Activated CD4-positive, alpha-beta T cell treated with anti-CD3 and anti-CD28 coated beads, Interleukin-2, amount 50 U/mL, for 24 hours (primary cell): ENCODE measurements at places on chromosomes 16 and 17.

GRCh38 chr17:4426499-4427208, 7.1 kb upstream of the SPNS3 start:
- no peak for DNase-seq

GRCh38 chr17:17159571-17159970, 46.6 kb downstream of the PLD6 start:
- DNase-seq = no peak

DNA sequence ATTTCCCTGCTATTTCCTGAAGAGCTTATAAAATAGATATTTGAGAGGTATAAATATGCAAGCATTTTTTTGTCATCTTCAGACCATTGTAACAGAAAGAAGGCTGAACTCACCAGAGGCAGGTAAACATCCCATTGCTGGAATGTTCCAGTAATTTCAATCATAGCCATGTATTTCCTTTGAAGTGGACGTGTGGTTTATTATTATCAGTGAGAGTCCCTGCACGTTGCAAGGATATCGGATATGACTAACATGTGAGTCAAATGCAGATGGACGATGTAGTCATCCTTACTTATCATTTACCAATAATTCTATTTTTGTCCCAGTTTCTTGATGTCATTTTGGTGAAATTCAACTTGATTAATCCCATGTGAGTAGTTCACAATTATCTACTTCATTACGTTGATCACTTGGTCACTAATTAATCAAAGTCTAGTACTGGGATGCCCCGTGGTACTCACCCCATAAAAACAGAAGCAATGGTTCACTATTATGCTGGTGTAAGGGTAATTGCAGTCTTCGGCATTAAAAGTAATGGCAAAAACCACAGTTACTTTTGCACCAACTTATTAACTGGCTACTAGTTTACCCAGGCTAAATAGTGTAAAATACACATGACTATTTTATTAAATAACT, 89.5 kb downstream of the VAT1L start:
- DNase-seq = no peak

DNA sequence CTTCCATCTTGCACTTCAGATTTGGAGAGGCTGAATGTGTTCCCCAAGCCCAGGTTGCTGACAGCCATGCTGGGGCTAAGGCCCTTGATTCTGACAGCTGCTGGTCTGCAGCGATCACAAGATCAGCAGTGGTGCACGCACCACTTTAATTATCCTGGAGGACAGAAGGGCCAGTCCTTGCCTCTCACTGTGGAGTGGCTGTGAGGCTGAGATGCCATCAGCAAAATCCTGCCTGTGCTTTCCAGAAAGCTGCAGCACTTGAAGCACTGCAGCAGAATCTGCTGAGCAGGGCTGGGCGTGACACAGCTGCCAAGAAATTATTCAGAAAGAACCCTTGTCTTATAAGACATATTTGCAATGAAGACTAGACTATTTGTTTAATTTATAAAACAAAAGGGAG, 37.1 kb downstream of the NUP93 start:
- no peak for DNase-seq

- no peak for DNase-seq
These were observed 19.7 kb downstream of the TMEM11 start for GRCh38 chr17:21194226-21194625.

- no peak for DNase-seq
These were observed at the start of gene HNF1B for GRCh38 chr17:37744961-37745800. Gene HNF1B (minus strand): TSS chr17:37745059. CDS start chr17:37744884, 175 bp downstream.

DNA sequence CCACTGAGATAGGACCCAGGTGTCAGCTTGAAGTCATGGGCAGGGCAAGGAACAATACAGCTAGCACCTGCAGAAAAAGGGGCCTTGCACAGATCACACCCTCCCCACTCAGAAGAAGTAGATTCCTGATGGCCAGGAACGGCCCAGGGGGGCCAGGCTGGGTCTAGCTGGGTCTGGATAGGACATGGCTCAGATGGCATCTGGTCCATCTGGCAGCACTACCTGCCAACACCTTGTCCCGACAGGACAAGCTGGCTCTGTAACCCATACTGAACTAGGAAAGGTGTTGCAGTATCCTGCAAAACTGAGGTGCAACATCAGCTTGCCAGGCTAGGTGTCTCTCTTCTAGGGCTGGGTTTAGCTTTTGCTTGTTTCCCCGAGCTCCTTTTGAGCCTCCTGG, 38.9 kb upstream of the GFOD2 start:
- no peak for DNase-seq

DNA sequence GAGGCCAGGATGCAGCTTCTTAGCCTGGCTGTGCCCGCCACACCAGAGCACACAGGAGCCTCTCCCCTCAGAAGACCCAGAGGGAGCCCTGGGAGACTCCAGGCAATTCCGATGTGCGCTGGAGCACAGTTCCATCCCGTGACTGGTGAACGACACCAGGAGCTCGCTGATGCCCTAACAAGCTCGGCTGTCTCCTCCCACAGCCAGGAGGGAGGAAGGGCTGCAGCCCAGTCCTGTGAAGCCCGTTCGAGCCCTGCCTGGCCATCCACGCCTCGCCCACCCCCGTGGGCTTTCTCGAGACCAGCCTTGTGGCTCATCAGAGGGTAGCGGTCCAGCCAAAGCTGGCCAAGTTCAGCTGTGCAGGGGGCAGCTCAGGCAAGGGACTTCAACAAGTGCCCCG, 21.8 kb upstream of the RASD1 start:
- DNase-seq = no peak

GRCh38 chr16:55912022-55912421, 36.8 kb upstream of the CES5A start:
- no peak for DNase-seq

- no peak for DNase-seq
These were observed 161.7 kb downstream of the IRF8 start for GRCh38 chr16:86060381-86061317.

DNA sequence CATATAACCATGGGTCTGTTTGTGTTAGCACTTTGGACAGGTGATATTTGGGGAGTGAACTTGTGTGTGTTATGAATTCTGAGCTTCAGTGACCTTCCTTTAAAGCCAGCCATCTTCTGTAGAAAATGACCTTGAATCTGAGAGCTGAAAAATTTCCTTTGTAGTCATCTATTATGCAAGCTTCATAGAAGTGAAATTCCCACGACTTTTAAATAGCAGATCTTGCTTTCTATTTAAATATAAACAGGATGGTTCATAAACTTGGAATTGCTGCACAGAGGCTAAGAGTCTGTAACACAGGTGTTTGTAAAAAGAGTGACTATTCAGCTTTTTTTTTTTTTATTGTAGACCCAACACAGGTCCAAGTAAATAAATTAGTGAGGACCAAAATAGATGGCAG, 85.5 kb downstream of the MARCHF10 start:
- DNase-seq = no peak

- no peak for DNase-seq
These were observed 17.4 kb downstream of the DRC7 start for GRCh38 chr16:57711993-57712392.

DNA sequence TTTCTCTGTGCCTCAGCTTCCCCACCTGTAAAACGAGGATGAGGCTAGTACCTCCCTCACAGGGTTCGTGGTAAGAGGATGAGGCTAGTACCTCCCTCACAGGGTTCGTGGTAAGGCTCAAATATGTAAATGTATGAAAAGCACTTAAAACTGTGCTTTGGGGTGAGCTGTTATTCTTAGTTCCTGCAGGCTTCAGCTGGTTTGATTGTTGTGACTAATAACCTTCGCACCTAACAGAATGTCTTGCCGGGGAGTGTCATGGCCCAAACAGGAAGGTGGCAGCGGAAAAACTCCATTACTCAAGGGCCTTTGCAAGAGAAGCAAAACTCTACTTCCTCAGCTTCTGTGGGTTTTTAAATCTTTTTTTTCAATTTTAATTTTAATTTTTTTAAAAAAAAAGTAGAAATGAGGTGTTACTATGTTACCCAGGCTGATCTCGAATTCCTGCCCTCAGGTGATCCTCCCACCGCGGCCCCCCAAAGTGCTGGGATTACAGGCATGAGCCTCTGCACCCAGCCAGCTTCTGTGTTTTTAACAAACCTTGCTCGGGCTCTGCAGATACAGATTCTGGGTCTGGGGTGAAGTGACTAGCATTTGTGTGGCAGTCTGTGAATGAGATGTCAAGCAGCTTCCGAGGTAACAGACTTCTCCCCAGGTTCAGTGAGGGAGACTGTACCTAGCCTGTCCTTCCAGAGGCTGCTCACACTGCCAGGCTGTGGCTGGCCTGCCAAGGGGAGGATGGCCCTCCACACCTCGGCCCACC, 103.0 kb downstream of the RAB11FIP4 start:
- peak; percentile 72 for DNase-seq

DNA sequence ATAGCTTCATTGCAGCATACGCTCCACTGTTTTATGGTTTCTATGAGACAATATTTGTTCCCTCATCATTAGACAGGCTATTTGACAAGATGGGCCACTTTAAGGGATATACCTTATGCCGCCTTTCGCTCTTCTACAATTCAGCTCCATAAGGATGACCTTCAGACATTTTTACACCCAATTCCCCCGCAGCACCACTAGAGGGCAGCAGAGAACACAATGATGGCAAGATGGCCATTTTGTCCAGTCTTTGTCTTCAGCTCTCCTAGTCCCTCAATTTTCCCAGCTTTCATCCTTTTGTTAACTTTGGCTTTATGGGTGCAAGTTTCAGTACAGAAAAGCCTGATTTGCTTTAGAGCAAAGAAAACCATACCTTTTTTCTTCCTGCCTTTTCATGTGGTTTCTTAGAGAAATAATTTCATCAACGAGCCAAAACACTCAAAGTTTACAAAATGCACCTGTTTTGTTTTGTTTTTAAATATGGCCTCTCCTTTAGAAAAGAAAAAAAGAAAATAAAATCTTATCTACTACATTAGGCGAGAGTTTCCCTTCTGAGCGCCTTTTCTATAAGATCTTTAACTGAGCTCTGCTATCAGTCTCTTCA, 355.3 kb downstream of the TOX3 start:
- DNase-seq = peak; percentile 21

GRCh38 chr16:30778549-30779244, 8.3 kb downstream of the ZNF629 start:
- no peak for DNase-seq

GRCh38 chr16:4511441-4512082, 27.0 kb downstream of the CDIP1 start:
- DNase-seq = no peak

- DNase-seq = no peak
These were observed 7.4 kb downstream of the PRKCB start for GRCh38 chr16:23843143-23843542.

DNA sequence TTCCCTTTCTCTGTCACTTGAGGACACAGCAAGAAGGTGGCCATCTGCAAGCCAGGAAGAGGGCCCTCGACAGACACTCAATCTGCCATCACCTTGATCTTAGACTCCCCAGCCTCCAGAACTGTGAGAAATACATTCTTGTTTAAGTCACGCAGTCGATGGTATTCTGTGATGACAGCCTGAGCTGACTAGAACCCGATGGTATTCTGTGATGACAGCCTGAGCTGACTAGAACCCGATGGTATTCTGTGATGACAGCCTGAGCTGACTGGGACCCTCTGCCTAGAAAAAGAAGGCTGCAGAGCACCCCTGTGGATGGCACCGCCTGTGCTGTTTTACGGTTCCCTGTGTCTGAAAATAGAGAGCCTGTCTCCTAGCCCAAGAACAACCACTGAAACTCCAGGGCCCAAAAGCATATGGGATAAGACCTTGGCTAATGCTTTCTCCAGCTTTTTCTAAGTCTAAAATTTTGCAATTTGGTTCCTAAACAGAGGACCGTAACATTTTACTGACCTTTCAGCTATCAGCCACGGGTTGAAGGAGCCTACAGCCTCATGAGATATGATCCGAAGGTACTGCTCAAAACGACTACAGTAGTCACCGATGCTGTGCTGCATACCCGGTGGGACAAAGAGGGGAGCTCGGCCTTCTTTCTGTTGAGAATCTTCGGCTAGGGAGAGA, 33.1 kb upstream of the PITPNM3 start:
- DNase-seq = no peak

GRCh38 chr16:4306470-4307214, 9.2 kb upstream of the GLIS2 start:
- no peak for DNase-seq

- no peak for DNase-seq
These were observed 2.1 kb downstream of the CLDN7 start for GRCh38 chr17:7260151-7260550.

DNA sequence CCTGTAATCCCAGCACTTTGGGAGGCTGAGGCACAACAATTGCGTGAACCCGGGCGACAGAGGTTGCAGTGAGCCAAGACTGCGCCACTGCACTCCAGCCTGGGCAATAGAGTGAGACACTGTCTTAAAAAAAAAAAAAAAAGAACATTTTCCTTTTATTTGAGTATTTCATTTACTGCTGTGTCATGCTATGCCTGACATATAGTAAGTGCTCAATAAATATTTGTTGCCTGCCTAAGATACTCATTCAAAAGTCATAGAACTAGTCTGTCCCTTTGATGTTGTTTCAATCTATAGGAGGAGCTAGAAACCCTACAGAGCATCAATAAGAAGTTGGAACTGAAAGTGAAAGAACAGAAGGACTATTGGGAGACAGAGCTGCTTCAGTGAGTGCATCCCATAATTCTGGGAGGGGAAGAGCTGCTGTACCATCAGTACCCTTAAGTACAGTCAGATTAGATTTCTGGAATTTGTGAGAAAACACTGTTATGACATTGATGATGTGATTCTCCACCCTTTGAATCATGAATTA, 20.0 kb downstream of the CALCOCO2 start:
- no peak for DNase-seq

- DNase-seq = no peak
These were observed 1393.3 kb downstream of the CDH8 start for GRCh38 chr16:60642956-60643355.

- peak; percentile 48 for DNase-seq
These were observed 20.0 kb downstream of the TRAF4 start for GRCh38 chr17:28763804-28764266.

GRCh38 chr17:31740611-31741082, 118.4 kb downstream of the COPRS start:
- no peak for DNase-seq

GRCh38 chr17:56761387-56761786, 72.3 kb downstream of the C17orf67 start:
- no peak for DNase-seq

DNA sequence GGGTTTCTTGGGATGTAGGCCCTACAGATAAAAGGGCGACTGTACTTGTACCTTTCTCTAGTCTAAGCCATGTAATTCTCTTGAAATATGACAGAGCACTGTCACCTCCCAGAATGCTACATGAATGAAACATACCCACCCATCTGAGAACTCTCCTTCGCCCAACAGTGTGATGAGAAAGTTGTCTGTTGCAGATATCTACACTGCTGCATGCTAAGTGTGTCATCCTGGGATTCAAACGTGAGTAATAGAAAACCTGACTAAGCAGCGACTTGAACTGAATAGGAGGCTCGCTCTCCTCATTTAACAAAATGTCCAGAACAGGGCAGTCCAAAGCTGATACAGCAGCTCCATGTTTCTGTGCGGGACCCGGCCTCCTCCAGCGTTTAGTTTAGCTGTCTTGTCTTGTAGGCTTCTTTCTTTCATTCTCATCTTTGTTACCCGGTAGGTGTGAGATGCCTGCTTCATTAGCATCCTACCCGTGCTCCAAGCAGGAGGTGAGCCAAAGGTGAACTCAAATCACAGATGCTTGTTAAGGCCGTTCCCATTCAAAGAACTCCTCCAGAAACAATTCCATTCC, 211.9 kb downstream of the PRKCA start:
- DNase-seq = no peak
